Stimulated activated naive CD8-positive, alpha-beta T cell treated with anti-CD3 and anti-CD28 coated beads, Interleukin-15, Interleukin-2, amounts not matched to agents 100 U/mL and 50 U/mL, for 24 hours (primary cell): ENCODE measurements at places on chromosomes 16 and 17.
A peak's percentile ranks its signal among the peaks of the same experiment; 100 is the strongest.

DNA sequence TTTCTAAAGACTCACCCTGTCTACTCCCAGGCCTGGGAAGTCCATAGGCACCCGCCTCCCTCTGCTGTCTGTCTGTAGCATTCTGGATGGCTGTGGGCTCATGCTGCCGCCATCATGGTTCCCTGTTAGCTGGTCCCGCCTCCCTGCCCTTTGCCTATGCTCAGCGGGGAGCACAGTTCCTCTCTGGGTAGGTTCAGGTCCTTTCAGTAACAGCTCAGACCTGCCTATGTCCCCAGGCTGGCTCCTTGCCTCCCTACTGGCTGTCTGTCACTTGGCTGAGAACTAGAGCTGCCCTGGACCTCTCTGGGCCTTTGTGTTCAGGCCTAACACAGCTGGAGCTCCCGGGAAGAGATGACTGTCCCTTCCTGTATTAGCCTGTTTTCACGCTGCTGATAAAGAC lies 317.9 kb downstream of the SNX29 start:
- no peak for DNase-seq

DNA sequence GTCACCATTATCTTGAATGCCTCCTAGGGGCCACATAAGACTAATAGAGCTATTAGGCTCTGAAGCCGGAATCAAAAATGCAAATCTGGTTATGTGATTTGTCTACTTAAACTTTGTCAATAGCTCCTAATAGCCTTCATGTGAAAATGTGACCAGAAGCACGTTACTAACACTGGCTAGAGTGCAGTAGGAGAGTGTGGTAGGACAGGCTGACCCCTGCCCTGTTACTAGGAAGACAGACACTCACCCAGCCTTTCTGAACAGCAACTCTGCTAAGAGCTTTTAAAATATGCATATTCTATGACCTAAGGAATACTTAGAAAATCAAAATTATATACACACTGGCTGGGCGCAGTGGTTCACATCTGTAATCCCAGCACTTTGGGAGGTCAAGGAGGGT lies 26.3 kb downstream of the CENPV start:
- DNase-seq: no peak

- no peak for DNase-seq
These were observed at the start of gene RARA for GRCh38 chr17:40309031-40309948. Gene RARA, plus strand, starts transcription at chr17:40309180. Its CDS starts 22,039 bp downstream, at chr17:40331219.

DNA sequence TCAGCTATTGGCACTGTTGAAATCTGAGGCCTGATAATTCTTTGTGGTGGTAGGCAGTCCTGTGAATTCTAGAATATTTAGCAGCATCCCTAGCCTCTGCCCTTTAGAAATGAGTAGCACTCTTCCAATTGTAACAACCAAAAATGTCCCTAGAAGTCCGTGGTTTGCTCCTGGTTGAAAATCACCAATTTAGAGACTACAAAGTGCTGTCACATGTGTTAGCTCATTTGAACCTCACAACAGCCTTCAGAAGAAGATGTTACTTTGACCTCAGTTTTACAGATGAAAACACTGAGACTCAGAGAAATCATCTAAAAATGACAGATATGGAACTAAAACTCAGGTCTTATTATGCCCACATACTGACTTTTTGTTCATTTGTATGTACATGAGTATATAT lies 103.2 kb downstream of the TANC2 start:
- DNase-seq: no peak

- DNase-seq: no peak
These were observed 4.8 kb upstream of the FBXL19 start for GRCh38 chr16:30918614-30919013.

DNA sequence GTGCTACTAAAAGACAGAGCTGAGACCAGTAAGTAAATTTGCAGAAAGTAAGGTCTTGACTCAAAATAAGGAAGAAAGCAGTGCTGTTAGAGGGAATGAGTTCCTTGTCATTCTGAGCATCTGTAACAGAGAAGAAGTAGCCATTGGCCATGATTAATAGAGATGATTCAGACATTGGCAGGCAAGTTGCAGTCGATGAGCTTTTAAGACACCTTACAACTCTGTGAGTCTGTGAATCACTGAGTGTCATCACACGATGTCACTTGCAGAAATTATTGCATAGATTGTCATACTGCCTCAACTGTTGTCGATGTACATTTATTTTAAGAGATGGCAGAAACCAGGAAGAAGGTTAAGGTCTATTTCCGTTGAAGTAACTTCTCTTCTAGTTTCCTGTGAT lies 201.1 kb upstream of the CDH13 start:
- DNase-seq: no peak

DNA sequence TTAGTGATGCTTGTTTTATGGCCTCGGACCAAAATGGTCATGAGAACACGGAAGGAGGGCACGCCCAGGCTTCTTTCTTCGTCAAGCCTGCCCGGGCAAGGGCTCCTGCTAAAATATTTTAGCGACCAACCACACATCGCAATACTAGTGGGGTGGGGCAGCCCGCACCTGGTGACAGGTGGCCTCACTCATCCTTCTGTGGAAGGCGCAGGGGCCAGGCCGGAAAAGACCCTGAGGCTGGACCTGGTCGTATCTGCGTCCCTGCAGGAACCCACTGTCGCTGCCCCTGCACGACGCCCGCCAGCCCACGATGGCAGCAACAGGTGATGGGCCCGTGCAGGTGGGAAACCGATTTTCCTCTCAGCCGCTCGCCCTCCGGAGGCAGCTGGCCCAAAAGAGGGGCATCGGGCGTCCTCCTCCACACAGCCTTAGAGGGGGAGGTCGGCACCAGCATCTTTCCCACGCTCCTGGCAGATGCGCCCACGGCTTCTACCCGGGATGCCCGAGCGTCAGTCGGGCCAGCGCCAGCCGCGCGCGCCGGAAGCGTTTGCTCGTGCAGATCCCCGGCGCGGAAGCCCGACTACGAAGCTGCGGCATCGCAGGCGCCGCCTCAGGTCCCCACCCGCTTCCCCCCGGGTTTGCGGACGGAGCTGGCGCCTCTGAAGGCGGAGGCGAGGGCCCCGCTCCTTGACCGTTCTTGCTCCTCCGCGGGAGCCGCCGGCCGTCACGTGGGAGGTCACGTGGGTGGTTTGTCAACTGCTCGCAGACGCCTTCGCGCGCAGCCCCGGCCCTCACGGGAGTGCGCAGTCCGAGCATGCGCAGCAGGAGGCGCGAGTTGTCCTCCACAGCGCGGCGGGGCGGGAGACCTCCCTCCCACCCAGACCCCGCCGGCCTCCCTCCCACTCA lies 22.8 kb upstream of the FOXK2 start:
- peak; percentile 96 for DNase-seq

- no peak for DNase-seq
These were observed 78.5 kb downstream of the SPECC1 start for GRCh38 chr17:20087538-20088250.

- DNase-seq: peak; percentile 6
These were observed 104.6 kb upstream of the CACNG3 start for GRCh38 chr16:24151482-24151939.

DNA sequence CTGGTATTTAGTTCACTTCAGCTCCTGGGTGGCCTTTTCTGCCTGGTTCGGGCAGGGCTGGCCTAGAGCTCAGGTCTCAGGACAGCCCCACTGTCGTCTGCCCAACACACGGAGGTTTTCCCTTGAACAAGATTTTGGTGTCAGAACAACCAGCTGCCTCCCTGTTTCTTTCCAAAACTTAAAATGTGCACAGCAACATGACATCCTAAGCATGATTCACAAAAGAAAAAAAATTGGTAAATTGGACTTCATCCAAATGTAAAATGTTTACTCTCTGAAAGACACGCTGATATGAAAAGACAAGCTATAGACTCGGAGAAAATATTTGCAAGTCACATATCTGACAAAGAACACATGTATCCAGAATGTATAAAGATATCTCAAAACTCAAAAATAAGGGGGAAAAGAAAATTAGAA lies 197.8 kb upstream of the CHMP6 start:
- DNase-seq: no peak

DNA sequence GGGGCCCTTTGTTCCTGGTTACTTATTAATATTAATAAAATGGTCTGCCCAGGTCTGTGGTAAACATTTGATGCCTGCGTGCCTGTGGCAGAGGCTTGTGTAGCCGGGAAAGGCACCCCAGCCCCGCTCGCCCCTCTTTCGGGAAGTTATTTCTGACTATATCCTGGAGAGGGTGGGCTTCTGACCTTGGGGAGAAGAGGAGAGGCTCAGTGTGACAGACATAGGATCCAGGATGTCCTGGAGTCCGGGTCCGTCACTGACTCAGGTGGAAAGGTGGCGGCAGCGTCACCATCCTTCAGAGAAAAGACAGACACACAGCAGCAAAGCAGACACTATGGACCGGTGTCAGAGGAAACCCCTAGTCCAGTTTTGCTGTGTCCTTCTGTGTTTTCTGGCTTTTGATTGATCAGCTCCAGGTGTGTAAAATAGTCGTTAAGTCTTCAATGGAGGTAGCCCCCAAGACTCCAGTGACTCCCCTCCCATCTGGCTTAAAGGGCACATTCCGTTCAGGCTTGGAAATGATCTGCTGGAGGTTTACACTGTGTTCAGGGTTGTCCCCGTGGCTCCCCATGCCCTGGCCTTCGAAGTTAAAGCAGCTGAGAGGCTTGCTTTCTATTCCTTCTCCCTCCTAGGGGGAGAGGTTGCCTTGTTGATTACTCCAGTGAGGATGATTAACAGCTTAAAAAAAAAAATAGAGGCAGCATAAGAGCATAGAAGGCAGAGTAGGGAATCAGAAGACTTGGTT lies 81.6 kb downstream of the CCDC182 start:
- no peak for DNase-seq

DNA sequence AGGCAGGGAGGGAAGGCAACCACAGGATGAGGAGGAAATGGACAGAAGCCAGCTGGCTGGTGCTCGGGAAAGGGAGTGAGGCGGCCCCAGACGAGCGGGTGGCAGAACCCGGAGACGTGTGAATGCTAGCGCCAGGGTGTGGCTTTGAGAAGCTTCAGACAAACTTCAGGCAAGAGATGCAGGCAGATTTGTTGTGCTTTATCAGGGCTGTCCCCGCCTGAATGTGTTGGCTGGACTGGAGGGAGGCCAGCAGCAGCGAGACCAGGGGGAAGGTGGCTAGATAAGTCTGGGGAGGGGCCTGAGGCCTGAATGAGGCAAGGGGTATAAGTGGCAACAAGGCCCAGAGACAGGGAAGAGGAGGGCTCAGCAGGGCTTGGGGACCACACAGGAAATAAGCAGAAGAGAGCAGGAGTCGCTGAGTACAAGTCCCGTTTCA lies 22.0 kb downstream of the CAMKK1 start:
- DNase-seq: no peak

- DNase-seq: no peak
These were observed 7.7 kb upstream of the KRT38 start for GRCh38 chr17:41448506-41448905.

DNA sequence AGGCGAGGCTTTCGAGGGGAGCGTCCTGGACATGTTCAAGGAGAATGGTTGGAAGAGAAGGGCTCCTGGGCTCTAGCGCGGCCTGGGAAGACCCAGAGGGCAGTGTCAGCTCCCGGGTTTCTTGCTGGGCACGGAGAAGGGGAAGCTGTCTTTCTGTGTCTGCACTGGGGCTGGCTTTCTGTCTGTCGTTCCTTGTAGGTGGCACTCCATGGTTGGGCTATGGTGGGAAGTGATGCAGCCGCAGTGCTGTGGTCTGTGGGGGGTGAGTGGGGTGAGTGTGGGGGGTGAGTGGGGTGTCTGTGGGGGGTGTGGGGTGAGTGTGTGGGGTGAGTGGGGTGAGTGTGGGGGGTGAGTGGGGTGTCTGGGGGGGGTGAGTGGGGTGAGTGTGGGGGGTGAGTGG lies 13.7 kb downstream of the RNF213 start:
- DNase-seq: no peak

DNA sequence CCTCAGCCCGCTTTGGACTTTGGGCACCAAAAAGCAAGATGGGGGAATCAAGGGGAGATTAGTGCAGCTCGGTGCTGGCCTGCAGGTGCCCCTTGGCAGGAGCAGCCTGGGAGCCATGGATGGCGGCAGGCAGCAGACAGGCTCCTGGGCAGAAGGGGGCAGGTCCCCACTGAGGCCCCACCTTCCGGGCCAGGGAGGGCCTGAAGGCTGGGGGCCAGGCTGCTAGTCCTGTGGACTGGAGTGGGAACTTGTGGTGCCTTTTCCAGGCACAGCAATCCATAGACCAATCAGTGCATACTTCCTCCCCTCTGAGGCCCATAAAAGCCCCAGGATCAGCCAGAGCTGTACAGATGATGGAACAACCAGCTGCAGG lies 64.0 kb downstream of the USP32 start:
- DNase-seq: no peak

- DNase-seq: no peak
These were observed 6.9 kb downstream of the WIPI1 start for GRCh38 chr17:68450391-68450790.

DNA sequence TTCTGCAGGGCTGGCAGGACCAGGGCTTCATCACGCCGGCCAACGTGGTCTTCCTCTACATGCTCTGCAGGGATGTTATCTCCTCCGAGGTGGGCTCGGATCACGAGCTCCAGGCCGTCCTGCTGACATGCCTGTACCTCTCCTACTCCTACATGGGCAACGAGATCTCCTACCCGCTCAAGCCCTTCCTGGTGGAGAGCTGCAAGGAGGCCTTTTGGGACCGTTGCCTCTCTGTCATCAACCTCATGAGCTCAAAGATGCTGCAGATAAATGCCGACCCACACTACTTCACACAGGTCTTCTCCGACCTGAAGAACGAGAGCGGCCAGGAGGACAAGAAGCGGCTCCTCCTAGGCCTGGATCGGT lies 1.4 kb downstream of the CDK5R1 start:
- DNase-seq: no peak

- no peak for DNase-seq
These were observed 104.6 kb downstream of the OR1D5 start for GRCh38 chr17:2958706-2959222.

GRCh38 chr16:78072275-78072674 lies 27.2 kb upstream of the WWOX start:
- no peak for DNase-seq

- no peak for DNase-seq
These were observed 19.7 kb downstream of the IGF2BP1 start for GRCh38 chr17:49016775-49017463.

DNA sequence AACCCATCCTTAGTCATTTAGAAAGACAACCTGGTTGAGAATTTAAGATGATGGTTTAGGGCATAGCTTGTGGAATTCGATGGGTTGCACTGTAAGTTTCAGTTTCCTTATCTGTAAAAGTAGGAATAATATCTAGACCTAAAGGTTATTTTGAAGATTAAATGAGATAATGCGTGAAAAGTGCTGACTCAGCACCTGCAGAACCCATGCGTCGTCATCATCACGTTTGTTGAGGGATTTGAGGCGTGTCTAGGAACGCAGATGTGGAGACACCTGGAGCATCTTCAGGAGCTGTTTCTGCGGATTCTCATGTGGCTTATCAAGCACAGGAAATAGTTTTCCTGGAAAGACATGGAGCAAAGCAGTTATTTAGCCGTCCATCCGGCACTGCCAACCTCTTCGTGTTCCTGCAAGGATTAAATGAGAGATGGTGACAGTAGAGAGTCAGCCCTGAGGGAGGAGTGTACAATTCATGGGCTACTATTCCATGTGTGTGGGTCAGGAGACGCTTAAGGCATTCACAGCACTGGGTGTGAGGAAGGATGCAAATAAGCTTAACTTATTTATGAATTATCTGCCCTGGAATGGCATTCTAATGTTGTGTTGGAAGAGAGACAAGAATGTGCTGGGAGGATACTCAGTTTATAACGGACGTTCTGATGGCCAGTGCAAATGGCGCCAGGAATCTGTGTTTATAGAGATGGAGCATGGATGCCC lies 536.1 kb downstream of the MAF start:
- DNase-seq: no peak
